ENCODE measurements at places on chromosomes 7 and 10.

DNA sequence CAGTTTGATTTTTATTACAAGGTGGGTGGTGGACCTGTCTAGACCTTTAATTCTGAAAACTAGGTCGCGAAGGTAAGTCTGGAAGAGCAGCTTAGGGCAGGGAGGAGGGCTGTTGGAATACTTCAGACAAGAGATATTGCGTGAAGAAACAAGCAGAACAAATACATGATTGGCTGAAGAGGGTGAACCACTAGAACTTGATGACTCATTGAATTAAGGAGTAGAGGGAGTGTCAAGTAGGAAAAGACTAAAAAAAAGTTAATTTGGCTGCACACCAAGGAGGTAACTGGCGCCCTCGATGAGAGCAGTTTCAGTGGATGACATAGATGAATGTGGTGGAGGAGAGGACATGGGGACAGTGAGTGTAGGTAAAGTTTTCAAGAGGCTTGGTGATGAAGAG, 41.3 kb downstream of the WNT2 start:
- peak; percentile 66 for DNase-seq

GRCh38 chr10:49300140-49300974, 1.4 kb downstream of the C10orf71 start:
- no peak for DNase-seq

- no peak for DNase-seq
Observed at GRCh38 chr7:142152076-142152475, 40.6 kb downstream of the MGAM2 start.

- no peak for DNase-seq
Observed at GRCh38 chr7:69871886-69872569, 273.8 kb downstream of the AUTS2 start.

GRCh38 chr7:129437190-129437589, 3.0 kb downstream of the STRIP2 start:
- no peak for DNase-seq

- no peak for DNase-seq
Observed at GRCh38 chr10:32366111-32366510, 19.2 kb upstream of the EPC1 start.

DNA sequence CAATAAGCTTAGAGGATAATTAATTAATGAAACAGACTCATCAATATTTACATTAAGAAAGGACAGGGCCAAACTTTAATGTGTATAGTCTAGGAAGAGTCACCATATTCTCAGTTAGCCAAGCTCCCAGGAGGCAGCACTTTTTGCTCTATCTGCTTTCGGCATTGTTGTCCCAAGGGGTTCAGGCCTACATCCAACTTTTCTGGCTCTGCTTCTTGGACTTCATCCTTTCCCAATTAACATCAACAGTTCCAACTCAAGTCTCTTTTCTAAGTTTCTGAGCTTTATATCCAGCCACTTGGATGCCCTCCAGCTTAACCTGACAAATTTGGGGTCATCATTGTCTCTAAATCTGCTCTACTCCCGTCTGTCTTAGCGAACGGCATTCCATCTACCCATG, 42.8 kb downstream of the GLI3 start:
- DNase-seq, result no peak
